T47D (cell line): ENCODE measurements at places on chromosomes 1 and 21.

GRCh38 chr21:44989537-44989886 lies 49.7 kb downstream of the SLX9 start:
- no peak for DNase-seq

DNA sequence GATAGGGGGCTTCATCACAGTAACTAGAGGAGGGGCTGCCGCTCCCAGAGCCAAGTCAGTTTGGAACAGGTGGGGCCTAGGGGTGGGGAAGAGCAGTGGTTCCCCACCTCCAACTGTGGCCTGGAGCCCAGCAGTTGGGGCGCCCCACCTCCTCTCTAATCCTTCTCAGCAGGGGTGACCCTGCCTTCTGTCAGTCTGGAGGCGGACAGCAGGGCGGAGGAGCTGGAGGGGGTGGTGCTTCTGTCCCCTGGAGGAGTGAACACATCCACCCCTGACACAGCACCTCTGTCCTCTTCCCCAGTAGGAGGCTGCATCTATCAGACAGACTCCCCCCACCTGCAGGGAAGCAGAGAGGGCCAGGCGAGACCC lies 73.8 kb downstream of the MRPL37 start:
- no peak for DNase-seq

- no peak for DNase-seq
Observed at GRCh38 chr1:155007251-155007828, 4.7 kb downstream of the ZBTB7B start.

GRCh38 chr21:30168086-30168485 lies 1.5 kb upstream of the CLDN17 start:
- no peak for DNase-seq

GRCh38 chr1:182680901-182681567 lies 3.4 kb downstream of the RGS8 start:
- no peak for DNase-seq

- no peak for DNase-seq
Observed at GRCh38 chr1:63322944-63323864, 837 bp downstream of the FOXD3 start.

- DNase-seq = no peak
Observed at GRCh38 chr1:239997515-239998311, 94.0 kb upstream of the FMN2 start.

- DNase-seq = no peak
Observed at GRCh38 chr1:80272495-80272894, 1266.0 kb upstream of the ADGRL4 start.

DNA sequence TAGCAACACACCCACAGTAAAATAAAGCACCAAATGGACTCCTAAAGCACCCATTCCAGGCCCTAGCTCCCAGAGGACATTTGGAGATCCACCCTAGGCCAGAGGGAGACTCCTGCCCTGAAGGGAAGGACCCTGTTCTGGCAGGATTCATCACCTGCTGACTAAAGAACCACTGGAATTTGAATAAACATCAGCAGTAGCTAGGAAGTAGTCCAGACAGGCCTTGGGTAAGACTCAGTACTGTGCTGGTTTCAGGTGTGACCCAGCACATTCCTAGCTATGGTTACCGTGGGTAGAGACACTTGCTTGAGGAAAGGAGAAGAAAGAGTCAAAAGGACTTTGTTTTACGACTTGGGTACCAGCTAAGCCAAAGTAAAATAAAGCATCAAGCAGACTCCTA lies 92.7 kb upstream of the LRRC7 start:
- no peak for DNase-seq

DNA sequence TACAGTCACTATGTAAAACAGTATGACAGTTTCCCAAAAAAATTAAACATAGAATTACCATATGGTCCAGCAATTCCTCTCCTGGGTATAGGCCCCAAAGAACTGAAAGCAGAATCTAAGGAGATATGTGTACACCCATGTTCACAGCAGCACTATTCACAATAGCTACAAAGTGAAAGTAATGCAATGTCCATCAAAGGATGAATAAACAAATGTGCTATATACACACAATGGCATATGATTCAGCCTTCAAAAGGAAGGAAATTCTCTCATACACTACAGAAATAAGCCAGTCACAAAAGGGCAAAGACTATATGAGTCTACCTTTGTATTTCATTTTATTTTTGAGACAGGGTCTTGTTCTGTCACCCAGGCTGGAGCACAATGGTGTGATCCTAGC lies 120.4 kb downstream of the TOMM20 start:
- no peak for DNase-seq

- no peak for DNase-seq
Observed at GRCh38 chr1:112359961-112360767, 35.9 kb upstream of the CTTNBP2NL start.

GRCh38 chr21:44572959-44573583 lies 458 bp upstream of the KRTAP10-4 start:
- DNase-seq = peak; percentile 61

DNA sequence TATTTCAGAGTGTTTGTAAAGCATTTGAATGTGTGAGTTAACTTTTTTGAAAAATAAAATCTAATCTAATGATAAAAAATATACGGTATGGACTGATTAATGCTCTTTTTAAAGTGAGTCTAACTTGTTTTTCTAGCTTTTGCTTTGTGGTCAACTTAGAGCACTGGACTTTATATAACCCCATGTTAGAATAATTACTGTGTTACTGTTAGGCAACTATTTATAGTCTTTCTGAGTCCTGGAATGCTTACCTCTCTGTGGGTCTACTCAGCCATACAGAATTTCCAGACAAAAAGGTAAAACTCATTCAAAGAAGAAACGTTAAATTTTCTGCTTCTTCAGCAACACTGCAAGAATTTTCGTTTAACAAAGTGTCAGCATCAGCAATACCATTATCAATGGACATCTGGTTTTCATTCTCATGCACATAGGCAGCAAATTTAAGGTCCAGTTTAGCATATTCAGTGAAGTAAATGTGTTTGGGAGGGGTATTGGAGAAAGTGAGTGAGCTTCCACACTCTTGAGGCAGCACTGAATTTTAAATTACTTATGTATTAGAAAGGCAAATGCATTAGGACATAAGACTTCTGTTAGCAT lies 664.7 kb upstream of the NEGR1 start:
- DNase-seq = peak; percentile 2

- DNase-seq = no peak
Observed at GRCh38 chr1:89566761-89567174, 42.1 kb downstream of the LRRC8B start.

GRCh38 chr1:232507571-232507970 lies 122.4 kb downstream of the SIPA1L2 start:
- no peak for DNase-seq

DNA sequence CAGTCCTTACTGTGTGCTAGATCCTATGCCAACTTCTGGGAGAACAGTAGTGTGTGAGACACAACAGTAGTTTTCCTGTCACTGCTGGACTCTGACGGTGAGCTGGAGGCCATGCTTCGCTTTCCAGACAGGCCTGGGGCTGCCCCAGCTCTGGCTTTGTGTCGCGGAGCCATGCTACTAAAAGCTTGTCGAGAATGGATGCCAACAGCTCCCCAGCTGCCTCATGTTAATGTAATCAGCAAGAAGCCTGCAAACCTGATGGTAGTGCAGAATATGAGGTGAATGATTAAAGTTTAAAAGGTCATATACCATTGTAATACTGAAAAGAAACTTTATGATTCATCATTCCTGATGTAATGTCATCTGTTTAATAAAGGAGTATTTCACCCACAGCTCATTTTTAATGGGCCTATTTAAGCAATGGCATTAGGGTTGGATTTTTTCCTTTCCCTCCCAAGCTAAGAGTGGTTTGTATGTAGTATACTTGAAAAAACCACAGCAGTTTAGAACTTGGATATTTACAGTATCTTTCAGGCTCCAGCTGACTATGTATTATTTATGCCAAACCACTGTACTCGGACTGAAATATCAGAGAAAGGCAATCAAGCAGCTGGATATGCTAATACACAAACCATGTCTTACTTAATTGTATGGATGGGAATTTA lies 343.0 kb downstream of the NUF2 start:
- DNase-seq = no peak

DNA sequence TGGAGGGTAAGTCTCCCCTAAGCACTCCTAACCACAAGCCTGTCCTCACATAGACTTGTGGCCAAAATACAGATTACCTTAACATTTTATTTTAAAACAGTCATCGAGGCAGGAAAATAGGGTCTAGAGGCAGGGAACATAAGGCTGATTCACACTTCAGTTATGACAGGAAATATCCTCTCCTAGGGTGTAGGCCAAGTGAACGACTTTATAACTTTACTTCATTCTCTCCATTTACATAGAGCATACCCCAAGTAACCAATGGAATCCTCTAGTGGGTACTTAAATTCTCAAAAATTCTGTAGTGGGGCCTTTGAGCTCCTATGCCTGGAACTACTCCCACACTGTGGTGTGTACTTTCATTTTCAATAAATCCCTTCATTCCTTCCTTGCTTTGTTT lies 113.0 kb downstream of the WDR3 start:
- no peak for DNase-seq

GRCh38 chr21:39705849-39706248 lies 39.1 kb upstream of the IGSF5 start:
- DNase-seq = no peak

DNA sequence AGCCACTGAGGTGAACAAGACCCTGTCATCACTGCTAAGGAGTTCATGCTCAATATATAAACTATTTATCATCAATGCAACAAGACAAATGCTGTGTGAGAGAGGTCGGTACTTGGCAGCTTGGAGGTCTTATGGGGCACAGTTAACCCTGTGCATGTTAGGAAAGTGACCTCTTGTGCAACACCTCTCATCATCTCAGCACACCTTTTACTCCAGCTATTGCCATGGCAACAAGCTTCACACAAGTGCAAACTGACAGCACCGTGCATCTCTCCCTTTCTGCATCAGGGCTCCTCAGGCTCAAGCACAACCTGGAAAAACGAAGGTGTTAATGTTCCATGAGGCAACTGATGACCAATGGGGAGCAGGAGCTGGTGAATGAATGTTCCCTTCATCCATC lies 14.7 kb upstream of the MYSM1 start:
- DNase-seq = no peak

- no peak for DNase-seq
Observed at GRCh38 chr21:17613242-17613676, 558 bp upstream of the BTG3 start.

DNA sequence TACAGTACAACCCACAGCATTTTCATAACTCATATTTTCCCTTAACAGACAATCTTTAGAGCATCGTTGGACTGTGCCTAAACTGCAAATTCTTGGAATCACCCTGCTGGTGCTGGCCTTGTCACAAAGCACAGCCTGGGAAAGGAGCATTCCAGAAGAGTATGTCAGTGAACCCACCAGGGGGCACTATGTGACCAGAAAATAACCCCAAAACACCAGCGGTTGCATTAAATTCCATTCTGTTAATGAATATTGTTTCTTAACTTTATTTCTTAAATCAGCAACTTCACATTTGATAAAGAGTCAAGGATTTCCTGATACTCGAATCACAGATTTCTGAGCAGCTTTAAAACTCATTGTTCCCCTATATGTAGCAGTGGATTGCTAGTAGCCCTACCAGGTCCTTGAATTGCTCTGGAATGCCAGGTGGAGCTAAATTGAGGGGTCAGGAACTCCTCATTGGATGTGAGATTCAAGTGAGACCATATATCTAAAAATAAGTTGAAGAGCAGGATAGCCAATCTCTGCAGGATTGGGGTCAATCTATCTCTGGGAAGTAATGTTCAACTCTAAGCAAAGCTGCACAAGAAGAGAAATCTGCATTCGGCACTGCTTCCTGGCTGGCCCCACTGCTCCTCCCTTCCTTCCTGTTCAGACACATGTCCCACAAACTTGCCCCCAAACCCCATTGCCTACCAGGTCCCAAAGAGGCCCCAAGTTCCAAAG lies 12.7 kb upstream of the RAB4A start:
- DNase-seq = peak; percentile 81

DNA sequence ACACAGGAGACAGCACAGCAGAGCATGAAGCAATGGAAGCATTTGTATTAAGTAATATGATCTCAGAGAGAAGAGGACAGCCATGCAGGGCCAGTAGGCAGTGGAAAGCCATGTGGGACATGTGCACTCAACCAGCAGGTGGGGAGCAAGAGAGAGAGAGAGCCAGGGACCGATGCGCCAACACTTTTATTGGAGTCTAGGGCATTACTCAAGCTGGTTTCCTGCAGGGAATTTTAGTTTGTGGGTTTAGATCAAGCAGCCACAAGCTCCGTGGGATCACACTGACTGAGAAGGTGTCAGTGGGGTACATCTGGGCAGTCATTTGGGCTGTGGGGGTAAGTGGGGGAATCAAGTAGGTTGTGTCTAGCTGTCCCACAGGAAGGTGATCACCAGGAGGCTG lies 137.1 kb downstream of the PCBP3 start:
- DNase-seq = no peak

DNA sequence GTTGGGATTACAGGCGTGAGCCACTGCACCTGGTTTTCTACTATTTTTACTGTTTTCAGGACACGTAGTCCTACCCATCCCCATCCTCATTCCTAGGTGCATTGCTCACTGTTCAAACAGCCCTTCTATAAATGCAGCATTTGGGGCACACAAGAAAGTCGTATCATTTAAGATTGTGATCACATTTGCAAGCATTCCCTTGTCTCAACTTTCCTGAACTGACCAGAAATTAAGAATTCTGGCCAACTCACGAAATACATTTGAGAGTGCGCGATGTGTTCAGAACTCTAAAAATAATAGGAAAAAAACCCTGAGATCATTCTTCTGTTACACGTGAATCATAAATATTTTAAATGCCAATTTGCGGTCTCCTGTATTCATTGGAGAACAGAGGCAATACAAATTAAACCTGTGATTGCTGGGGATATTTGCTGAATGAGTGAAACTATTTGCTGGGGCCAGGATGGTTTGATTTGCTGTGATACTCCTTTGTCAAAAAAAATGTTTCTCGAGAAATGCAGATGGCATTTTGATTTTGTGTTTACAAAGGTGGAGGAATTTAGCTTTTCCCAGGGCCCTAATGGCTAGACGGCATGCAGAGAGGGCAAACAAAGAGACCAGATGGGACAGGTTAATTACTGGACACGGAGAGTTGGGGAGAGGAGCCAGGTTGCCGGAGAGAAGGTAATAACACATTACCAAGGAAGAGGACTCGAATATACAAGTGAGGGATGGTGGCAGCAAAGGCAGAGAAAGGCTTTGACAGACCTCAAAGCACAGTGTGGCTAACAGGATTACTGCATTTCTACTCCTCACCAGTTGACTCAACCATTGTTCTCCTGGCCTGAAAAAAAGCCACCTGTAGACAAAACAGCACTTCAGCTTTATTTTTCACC lies 38.4 kb downstream of the STPG1 start:
- DNase-seq = peak; percentile 92

DNA sequence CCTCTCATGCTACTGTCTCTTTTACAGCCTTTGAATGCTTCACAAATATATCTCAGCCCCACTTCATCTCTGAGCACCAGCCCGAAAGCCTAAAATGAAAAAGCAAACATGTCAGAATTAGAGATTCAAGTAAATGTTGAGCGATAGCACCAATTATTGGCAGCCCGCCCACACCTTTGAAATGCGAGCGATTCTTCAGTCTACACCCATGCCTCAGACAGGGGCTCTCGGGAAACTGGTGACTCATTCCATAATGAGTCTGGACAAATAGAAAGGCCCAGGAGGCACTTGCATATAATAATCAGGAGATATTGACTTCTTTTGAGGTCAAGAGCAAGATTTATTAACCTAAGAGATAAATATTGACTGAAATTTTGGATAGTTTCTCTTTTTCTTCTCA lies 487.3 kb upstream of the PTBP2 start:
- no peak for DNase-seq

- no peak for DNase-seq
Observed at GRCh38 chr21:35002879-35003722, 46.0 kb downstream of the RUNX1 start.
